GF-D8 (cell line): ENCODE measurements at places on chromosomes 12 and 14.

DNA sequence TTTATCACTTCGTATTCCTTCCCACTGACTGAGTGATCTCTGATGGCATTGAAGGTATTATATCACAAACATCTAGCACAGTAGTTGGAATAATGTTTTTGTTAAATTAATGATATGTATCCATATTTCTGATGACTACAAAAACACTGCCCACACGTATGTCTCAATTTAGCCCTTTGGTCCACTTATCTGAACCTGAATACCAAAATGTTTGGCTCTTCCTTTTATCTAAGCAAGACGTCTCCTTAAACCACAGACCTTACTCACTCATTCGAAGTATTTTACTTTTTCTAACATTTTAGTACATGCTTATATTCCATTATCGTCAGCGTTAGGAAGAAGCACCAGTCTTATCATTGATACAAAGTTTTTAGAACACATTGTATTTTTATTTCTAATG is 126.4 kb downstream of the PIK3C2G start:
- no peak for DNase-seq

GRCh38 chr12:5376591-5377207 is 55.2 kb upstream of the NTF3 start:
- no peak for DNase-seq

DNA sequence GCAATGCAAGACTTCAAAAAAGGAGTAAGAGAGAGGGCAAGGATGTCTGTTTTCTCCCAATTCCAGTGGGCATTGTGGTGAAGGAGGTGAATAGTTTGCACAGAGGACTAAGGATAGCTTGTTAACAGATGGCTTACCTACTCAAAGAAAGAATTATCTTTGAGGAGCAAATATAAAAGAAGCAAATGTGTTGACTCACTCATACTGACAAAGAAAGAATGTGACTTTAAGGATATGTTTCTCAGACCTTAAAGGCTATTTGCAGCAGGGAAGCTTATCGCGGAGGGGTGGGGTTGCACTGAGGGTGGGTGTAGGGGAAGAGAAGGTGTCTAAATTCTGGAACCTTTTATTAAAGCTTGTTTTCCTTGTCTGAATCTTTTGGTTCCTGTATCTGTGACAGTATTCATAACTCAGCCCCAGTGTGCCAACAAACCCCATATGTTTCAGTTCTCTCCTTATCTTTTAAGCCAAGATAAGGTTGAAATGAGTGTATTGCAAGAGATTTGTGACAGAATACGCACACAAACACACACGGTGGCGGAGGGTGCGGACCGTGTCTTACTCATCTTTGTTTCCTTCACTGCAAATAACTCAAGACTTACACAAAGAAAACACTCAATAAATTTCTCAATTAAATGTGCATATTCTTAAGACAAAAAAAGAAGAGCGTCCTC is 146.4 kb upstream of the ARID2 start:
- no peak for DNase-seq

DNA sequence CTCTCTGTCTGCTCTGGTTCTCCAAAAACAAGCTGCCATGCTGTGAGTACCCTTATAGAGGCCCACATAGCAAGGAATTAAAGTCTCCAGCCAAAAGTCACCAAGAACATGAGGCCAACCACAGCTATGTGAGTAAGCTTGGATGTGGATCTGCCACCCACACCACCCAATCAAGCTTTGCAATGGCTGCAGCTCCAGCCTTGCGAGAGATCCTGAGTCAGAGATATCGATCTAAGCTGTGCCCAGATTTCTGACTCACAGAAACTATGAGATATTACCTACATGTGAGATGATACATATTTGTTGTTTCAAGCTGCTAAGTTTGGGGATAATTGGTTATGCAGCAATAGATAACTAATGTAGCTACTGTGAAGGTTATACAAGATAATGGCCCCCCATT is 15.5 kb upstream of the TMEM233 start:
- DNase-seq: no peak

DNA sequence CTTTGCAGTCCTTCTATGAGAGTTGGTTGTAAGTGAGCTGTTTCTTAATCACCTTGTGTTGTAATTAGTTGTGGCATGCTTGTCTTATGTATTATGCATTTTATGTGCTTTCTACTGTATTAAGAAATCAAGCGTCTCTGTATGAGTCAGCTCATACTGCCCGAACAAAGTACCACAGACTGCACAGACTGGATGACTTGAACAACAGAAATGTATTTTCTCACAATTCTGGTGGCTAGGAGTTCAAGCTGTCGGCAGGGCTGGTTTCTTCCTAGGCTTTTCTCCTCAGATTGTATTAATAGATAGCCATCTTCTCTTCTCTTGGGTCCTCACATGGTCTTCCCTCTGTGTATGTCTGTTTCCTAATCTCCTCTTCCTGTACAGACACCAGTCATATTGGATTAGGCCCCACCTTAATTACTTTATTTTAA is 77.7 kb downstream of the FLRT2 start:
- DNase-seq: no peak

- peak; percentile 82 for DNase-seq
Measured at GRCh38 chr12:76348079-76348901, at the start of gene BBS10. BBS10 (minus strand) TSS chr12:76348415; CDS start chr12:76348358, 57 bp downstream.

- DNase-seq: no peak
Measured at GRCh38 chr14:75402867-75403413, 24.9 kb upstream of the JDP2 start.

DNA sequence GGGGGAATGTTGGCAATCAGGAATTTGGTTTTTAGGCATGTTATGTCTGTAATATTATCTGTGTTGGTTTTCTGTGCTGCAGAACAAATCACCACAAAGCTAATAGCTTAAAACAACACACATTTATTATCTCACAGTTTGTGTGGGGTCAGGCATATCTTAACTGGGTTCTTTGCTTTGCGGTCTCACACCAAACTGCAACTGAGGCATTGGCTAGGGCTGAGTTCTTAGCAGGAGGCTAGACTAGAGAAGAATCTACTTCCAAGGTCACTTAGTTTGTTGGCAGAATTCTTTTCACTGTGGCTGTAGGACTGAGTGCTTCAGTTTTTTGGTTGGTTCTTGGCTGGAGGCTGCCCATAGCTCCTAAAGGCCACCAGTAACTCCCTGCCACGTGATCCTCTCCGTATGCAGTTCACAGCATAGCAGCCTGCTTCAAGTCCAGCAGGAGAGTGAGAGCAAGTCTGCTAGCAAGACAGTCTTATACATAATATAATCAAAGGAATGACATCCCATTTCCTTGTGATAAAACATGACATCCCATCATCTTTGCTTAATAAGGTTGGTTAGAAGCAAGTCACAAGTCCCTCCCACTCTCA is 21.6 kb downstream of the ATF1 start:
- DNase-seq: no peak
